Nephron progenitor cell (in vitro differentiated cells): ENCODE measurements at places on chromosomes 3 and 15.
A peak's percentile ranks its signal among the peaks of the same experiment; 100 is the strongest.

- DNase-seq, result peak; percentile 8
Measured at GRCh38 chr15:37289109-37289765, 188.9 kb upstream of the MEIS2 start.

GRCh38 chr3:168620854-168621253, 525.1 kb upstream of the GOLIM4 start:
- DNase-seq, result peak; percentile 49

DNA sequence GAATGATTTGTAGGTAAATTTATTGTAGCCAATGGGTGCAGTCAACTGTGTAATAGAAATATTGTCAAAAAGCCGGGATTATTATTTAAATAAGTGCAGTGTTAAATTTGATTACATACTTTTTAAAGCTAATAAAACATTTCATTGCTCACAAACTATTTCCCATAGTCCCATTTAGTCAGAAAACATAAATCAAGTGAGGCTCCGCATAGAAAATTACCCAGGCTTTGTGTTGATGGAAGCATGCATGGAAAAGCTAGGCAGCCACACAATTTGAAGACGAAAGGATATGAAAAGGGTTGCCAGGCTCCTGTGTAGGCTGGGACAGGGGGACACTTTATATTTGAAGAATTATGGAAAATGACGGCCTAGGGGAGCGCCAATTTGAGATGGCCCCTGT, 82.3 kb downstream of the LRTM1 start:
- DNase-seq, result no peak

DNA sequence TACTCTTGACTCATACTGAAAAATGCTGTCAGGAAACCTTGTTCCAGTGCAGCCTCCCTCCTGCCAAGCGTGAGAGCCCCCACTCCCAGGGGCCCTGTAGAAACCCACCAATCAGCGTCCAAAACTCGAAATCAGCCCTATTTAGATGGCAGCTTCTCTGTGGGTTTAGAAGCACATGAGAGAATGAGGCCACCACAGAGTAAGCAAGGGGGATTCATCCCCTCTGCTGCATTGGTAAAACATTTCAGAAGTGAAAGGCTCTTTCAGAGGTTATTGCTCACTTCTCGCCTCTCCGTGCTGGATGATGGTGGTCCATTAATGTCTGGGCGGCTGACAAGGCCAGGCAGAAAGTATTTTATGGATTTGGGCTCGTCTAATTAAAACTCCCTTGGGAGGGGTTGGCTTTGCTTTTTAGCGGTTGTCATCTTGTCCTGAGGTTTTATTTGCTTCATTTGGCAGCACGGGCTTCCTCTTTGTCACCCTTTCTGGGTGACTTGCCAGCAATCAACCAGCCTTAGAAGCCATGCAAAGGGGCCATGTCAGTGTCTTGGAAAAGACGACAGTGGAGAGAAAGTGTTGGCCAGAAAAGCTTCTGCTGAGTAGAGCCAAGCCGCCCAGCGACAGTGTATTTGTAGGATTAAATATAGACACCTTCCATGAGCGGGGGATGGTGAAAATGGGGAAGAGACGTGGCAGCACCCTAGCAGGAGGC, 145.5 kb downstream of the ATP10A start:
- no peak for DNase-seq

GRCh38 chr3:21152555-21152954, 598.5 kb downstream of the ZNF385D start:
- DNase-seq, result no peak

GRCh38 chr15:101024073-101024695, 105.0 kb downstream of the LRRK1 start:
- DNase-seq, result no peak

DNA sequence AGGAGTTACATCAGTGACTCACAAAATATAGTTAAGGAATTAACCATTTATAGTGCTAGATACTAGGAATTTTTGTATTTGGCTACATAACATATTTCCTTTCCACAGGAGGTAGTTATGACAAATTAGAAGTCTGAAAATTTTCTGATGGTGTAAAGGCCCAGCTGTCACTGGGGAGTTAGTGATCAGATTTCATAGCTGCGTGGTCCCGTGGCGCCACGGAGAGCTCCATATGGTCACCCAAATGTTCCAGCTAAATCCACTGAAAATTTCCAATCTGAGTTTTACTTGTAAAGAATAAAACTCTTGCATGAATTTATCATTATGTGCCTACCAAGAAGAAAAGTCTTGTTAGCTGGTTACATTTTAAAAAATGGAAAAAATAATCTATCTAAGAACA, 368.9 kb upstream of the PLSCR5 start:
- DNase-seq, result no peak

DNA sequence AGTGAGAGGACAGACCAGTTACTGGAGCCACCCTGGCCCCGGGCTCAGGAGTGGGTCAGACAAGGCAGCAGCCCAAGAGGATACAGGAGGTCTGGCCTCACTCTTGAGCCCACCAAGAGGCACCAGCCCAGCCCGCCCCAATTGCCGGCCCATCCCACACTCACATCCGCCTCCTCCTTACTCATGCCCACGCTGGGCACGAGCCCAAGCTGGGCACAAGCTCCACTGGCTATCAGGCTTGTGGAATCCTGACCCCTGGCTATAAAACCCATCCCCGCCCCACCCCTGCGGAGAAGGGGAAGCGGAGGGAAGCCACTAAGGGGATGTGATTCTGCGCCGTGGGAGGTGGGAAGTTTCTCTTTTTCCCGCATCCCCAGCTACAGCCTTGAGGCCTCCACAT, 25.9 kb downstream of the ADCY5 start:
- no peak for DNase-seq

- no peak for DNase-seq
Measured at GRCh38 chr3:8301977-8302735, 199.5 kb upstream of the LMCD1 start.

DNA sequence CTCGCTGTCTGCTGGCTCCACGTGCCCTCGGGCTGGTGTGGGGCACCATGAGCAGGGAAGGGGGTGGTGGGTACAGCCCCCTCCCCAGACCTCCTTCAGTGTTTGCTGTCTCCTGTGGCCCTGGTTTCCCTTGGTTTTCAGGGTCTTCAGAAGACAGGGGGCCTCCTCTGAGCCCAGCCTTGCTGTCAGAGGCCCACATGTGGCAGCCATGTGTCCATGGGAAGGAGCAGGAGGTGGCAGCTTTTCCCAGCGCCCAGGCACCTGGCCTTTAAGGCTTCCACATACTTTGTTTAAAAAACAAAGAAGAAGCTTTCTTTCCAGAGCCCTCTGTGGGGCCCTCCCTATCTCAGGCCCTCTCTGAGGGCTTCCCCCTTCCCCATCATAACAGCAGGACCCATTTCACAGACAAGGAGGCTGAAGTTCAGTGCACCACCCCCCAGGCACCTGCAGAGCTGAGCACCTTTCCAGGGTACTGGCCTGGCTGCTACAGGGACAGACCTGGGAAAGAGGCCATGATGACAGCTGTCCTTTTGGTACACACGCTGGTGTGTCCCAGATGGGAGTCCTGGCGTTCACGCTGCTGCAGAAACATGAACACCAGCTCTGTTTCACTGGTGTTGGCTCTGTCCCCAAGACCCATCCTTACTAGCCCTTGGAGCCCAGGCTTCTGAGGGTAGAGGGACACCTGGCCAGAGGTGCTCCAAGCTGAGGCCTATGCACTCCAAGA, 73.7 kb downstream of the DNAJB8 start:
- DNase-seq, result no peak

- no peak for DNase-seq
Measured at GRCh38 chr3:50417637-50418033, 58.3 kb upstream of the TMEM115 start.

GRCh38 chr15:51382787-51383186, 41.3 kb downstream of the GLDN start:
- peak; percentile 51 for DNase-seq

DNA sequence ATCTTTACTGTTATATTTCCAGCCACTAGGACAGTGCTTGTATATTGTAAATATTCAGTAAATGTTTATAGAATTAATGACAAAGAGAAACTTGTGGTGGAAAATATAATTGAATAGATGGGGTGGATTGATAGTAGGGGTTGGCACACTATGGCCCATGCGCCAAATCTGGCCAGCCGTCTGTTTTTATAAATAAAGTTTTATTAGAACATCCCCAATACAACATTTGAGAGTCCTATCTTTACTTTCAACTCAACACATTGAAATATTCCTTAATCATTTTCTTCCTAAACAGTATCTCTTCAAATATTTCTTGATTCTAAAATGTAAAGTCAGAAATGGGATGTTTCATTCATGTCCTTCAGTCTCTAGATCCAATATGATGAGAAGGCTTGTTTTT, 45.1 kb downstream of the VPS8 start:
- DNase-seq, result no peak

GRCh38 chr3:194281306-194281705, 69.8 kb downstream of the CPN2 start:
- no peak for DNase-seq

DNA sequence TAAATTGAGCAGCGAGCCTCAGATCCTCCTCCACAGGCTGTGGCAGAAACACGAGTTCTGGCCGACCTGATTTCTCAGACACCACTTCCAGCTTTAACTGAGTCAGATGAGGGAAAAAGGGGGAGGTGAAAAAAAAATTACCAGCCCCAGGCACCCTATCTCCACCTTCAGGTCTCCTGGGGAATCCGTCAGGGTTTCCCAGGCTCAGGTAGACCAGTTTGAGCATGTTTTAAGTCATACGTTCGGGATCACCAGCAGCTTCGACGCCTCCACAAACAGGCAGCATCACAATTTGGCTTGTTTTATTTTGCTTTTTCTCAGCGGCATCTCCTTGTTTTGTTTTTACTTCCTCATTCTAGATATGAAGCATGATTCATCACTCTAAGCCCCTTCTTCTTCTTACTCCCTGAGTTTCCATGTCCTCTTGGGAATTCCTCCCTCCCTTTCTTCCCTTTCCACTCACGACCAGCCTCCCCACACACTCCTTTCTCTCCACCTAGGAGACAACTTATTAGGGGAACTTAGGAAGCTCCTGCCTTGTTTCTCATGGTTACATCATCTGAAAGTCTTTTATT, 190.1 kb downstream of the ZNF621 start:
- DNase-seq, result no peak

GRCh38 chr3:170488802-170489201, 70.1 kb downstream of the CLDN11 start:
- no peak for DNase-seq

DNA sequence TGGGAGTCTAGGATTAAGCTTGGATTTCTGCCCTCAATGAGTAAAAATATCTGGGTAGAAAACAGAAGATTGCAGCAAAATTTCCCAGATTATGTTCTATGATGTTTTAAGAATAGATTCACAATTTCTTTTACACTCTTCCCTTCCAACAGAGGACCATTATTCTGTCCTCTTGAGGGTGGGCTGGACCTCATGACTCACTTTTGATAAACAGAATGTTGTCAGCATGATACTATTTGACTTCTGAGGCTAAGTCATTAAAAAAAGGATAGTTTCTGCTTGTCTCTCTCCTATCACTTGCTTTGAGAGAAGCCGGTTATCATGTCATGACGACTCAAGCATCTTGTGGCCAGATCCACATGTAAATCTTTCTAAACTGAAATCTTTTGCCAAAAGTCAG, 396.2 kb upstream of the CDIN1 start:
- no peak for DNase-seq

DNA sequence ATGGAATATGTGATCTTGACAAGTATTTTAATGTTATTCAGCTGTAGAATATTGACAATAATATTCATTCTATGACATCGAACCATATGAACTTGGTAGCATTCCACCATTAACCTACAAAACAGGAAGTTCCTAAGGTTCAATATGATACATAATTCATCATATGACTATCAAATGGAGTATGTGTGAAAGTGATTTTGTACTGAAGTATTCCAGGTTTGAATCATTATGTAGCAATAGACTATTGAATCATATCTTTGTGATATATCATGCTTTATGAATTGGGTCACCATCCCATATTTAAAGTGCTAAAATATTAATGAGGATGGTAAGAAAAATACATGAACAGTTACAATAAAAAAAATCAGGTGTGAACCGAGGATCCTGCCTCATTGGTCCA, 95.1 kb downstream of the TP63 start:
- no peak for DNase-seq

DNA sequence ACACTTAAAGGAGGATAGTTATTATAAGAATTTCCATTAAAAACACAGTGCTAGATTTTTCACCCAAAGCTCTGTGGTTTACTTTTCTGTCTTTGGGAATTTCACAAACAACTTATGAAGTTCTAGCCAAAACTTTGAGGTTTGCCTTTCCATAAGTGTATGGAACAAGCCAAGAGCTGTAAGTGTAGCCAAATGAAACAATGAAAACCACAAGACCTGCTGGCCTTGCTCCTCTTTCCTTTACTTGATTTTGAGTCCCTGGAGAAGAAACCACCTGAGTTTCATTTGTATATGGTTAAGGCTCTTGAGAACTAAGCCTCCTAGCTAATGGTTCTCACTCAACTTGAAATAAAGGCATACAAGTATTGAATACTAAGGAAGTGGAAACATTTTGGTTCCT, 365.3 kb upstream of the EPHA3 start:
- DNase-seq, result no peak

DNA sequence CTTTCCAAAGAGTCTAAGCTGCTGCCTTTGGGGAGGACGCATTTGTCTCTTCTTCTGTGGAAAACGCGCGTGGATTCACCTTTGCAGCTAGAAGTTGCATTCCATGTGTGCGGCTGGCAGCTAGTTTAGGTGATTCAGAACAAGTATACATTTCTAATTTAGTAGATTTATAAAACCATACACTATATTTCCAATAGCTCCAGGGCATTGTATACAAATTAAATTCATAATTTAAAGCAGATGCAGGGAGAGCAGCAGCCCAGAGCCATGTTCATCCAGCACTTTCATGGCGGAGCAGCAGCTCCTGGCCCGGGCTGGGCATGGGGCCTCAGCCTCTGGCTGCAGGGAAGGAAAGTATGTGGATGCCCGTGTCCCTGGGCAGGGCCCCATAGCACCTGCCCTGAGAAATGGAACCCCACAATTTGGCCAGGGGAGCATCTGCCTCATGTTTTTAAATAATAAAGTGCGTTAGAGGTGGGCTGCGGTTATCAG, 42.8 kb upstream of the SEC22A start:
- no peak for DNase-seq

GRCh38 chr3:4426782-4427344, 40.2 kb downstream of the SUMF1 start:
- peak; percentile 24 for DNase-seq

DNA sequence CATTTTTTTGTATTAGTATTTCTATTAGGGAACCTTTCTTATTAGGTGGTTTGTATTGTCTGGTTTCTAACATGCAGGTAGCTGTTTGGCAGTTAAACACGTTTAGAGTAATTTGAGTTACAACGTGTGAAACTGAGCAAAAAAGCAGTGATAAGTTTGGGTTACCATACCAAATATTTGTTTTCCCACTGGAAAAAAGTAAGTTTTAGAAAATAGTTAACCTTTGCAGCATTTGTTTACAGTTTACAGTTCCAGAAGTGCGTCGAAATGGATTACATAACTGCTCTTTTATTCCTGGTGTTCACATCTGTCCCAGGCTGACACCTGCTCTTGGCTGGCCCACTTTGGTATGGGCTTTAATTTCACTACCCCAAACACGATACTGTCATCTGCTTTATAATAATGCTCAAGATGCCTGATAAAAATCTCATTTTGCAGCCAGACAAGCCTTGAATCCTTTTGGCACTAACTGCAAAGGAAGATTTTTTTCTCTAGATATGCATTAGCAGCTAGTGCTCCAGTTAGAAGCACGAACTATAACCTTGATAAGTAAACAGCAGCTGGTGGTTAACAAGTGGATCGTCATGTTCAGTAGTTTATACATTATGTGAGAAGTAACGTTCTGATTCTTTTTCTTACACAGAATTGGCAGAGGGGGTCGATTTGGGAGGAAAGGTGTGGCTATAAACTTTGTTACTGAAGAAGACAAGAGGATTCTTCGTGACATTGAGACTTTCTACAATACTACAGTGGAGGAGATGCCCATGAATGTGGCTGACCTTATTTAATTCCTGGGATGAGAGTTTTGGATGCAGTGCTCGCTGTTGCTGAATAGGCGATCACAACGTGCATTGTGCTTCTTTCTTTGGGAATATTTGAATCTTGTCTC, 5.3 kb downstream of the EIF4A2 start:
- no peak for DNase-seq
